ENCODE measurements at places on chromosomes 12 and 14. TPM values are rescaled to one million over a fixed set of nuclear protein-coding genes. Genes with fewer than 3 reads are reported as not detected.

GRCh38 chr12:41897593-41897992, 247.1 kb downstream of the GXYLT1 start:
- H3K4me3 ChIP-seq: no peak overlapping the region
- no peaks in the 10 kb centered on the region for H3K27me3 ChIP-seq
- no peak for DNase-seq
- no peaks in the 10 kb centered on the region for H3K4me1 ChIP-seq
- H3K36me3 ChIP-seq: no peaks in the 10 kb centered on the region

DNA sequence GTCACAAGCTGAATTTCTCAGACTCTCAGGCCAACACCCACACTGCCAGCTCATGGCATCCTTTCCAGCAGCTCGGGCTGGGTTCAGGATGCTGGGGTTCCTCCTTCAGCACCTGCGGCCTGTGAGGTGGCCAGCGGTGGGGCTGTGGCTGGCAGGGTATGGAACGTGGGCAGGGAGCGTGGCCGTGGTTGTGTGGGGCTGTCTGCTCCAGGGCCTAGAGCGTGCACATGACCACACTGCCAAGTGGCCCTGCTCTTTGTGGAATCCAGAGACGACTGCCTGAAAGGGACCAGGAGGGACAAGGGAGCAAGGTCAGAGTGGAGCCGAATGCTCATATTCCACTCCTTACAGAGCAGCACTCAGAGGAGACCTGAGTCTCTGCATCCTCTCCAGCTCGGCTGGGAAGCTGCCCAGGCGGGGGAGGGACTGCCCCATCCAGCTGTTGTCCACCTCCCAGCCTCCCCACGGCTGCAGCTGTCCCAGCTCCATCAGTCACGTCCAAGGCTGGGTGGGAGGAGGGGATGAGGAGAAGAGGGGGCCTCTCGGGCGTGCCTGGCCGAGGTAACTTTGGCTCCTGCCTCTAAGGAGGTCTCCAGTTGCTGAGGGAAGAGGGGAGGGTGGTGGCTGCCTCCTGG, 71.3 kb downstream of the TSPAN9 start:
- no peak overlapping the region for H3K4me3 ChIP-seq
- H3K36me3 ChIP-seq: no peaks in the 10 kb centered on the region
- DNase-seq: no peak
- no peaks in the 10 kb centered on the region for H3K27me3 ChIP-seq
- no peak overlapping the region for H3K27ac ChIP-seq

DNA sequence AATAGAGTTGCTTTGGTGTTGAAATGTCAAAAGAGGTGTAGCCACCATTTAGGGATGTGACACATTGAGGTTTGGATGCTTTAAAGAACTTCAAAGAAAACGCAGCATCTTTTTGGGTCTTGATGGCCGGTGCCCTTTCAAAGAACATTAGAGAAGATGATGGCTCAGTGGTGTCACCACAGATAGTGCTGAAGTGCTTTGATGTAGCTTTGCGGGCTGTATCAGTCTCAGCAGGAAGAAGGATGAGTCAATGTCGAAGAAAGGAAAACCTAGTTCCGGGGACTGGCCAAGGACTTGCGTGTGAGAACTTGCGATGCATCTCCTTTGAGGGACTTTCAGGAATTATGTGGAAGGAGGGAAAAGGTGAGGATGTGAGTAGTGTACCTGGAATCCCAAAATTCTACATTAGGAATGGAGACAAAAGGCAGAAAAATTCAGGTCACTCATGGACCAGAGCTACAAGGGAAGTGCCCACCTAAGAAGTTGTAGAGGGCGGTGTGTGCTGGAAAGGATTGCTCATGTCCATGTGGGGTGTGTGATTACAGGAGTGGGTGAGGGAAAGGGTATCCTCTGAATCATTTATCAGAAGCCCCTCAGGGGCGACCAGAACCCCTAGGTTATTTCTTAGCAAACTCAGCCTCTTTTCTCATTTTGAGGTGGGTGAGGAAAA, 39.7 kb upstream of the GZMB start:
- DNase-seq: no peak
- no peak overlapping the region for H3K4me3 ChIP-seq
- H3K27ac ChIP-seq: no peak overlapping the region
- H3K36me3 ChIP-seq: no peaks in the 10 kb centered on the region
- H3K4me1 ChIP-seq: peaks cover under 1% of the 10 kb centered on the region

GRCh38 chr14:64092338-64092737, 201.8 kb downstream of the ESR2 start:
- DNase-seq: no peak
- H3K4me1 ChIP-seq: peaks cover 6% of the 10 kb centered on the region
- peaks cover 2% of the 10 kb centered on the region for H3K36me3 ChIP-seq
- H3K27ac ChIP-seq: no peak overlapping the region
- H3K27me3 ChIP-seq: no peaks in the 10 kb centered on the region
- no peak overlapping the region for H3K4me3 ChIP-seq

DNA sequence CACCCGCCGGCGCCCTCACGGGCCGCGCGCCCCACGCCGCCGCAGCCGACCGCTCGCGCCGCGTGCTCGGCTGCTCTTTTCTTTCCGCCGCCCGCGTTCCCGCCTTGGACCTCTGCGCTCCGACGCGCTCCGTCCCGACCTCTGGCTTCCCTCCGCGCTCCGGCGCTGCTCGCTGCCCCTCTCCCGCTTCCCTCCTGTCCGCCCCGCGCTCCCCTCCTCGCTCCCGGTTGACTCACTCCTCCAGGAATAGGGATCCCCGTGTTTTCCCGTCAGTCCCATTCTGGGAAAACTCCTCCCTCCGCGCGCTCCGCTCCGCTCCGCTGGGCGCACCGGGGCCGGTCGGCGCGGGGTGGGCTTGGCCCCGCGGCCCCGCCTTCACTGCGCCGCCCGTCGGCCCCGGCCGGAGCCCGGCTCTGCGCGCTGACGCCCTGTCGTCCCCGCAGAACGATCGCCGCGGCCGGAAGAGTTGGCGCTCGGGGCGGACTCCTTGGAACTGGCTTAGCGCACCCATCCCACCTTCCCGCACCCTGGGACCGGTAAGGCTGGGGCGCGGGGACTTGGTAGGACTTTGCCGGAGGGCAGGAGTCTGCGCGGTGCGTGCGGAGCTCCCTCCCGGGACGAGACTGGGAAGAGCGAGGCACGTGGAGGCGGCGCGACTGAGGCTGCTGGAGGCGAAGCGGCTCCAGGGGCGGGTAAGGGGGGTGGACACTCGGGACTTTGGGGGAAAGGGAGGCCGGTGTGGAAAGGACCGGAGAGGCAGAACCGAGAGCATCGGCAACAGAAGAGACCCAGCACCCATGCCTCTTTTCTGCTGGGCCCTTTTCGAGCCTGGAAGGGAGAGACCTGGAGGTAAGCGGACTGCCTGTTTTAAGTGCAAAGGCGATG, 550 bp downstream of the TEAD4 start:
- H3K36me3 ChIP-seq: no peaks in the 10 kb centered on the region
- H3K4me3 ChIP-seq: peak overlapping the region; percentile 89
- peaks cover 56% of the 10 kb centered on the region for H3K27me3 ChIP-seq
- DNase-seq: peak; percentile 40
- H3K27ac ChIP-seq: no peak overlapping the region
- H3K4me1 ChIP-seq: peaks cover 50% of the 10 kb centered on the region

DNA sequence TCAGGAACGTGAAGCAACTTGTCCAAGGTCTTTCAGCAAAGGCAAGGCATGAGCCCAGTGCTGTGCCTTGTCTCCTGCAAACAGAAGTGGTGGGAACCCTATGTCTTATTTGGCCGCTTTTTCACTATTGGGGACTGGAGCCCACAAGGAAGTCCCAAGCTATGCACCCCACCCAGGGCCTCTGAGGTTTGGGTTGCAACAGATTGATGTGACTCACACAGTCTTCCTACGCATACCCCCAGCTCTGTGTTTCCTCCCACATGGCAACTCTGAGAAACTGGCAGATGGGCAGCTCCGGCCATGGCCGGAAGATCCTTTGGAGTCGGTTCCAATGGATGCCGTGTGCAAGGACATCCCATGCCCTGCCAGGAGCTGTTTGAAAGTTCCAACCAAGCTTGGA, 28.3 kb upstream of the CMKLR1 start:
- H3K27ac ChIP-seq: no peak overlapping the region
- DNase-seq: no peak
- H3K27me3 ChIP-seq: peaks cover 3% of the 10 kb centered on the region
- no peaks in the 10 kb centered on the region for H3K36me3 ChIP-seq

DNA sequence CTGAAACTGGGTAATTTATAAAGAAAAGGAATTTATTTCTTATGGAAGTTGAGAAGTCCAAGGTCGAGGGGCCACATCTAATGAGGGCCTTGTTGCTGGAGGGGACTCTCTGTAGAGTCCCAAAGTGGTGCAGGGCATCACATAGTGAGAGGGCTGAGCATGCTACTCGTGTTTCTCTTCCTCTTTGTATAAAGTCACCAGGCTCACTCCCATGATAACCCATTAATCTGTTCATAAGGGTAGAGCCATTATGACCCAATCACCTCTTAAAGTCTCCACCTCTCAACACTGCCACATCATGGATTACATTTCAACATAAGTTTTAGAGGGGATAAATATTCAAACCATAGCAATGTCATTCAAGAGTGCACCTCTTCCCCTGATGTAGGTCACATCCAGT, 79.1 kb upstream of the ATP2B1 start:
- no peak for DNase-seq
- H3K27me3 ChIP-seq: no peaks in the 10 kb centered on the region
- H3K4me1 ChIP-seq: no peaks in the 10 kb centered on the region
- no peak overlapping the region for H3K4me3 ChIP-seq
- H3K27ac ChIP-seq: no peak overlapping the region

GRCh38 chr14:32757568-32757967, 181.1 kb upstream of the NPAS3 start:
- H3K27ac ChIP-seq: peak overlapping the region; percentile 28
- H3K27me3 ChIP-seq: no peaks in the 10 kb centered on the region
- no peak overlapping the region for H3K4me3 ChIP-seq
- DNase-seq: no peak

- peaks cover 4% of the 10 kb centered on the region for H3K4me1 ChIP-seq
- no peaks in the 10 kb centered on the region for H3K36me3 ChIP-seq
- DNase-seq: no peak
- H3K27ac ChIP-seq: no peak overlapping the region
- H3K27me3 ChIP-seq: peaks cover 18% of the 10 kb centered on the region
Observed at GRCh38 chr14:21317398-21317797, 37.5 kb downstream of the RPGRIP1 start.

DNA sequence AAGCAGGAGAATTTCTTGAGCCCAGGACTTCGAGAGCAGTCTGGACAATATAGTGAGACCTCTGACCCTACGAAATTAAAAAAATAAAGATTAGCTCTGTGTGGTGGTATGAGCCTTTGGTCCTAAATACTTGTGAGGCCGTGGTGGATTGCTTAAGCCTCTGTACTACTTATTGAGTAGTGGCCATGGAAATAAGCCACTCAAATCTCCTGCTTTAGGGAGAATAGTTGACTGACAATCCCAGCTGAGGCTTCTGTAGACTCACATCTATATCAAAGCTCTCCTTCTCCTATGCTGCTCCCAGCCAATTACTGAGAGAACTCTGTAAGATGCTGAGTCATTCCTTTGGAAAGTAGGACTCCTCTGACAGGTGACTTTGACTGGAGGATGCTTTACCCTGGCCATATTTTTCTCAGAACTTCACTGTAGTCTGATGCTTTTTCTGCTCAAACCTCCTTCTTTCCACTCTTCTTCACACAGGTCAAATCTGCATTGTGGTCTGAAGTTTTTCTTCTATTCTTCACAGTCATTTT, 420.2 kb downstream of the SLC6A15 start:
- no peak for DNase-seq
- H3K36me3 ChIP-seq: no peaks in the 10 kb centered on the region
- H3K4me1 ChIP-seq: no peaks in the 10 kb centered on the region
- H3K4me3 ChIP-seq: no peak overlapping the region

GRCh38 chr14:44576356-44576755, 69.3 kb upstream of the FSCB start:
- H3K36me3 ChIP-seq: peaks cover 4% of the 10 kb centered on the region
- H3K4me1 ChIP-seq: no peaks in the 10 kb centered on the region
- DNase-seq: no peak

GRCh38 chr14:35223927-35224326, 68.3 kb upstream of the PSMA6 start:
- no peak for DNase-seq
- H3K27me3 ChIP-seq: no peaks in the 10 kb centered on the region
- H3K4me1 ChIP-seq: no peaks in the 10 kb centered on the region
- H3K4me3 ChIP-seq: no peak overlapping the region
- H3K27ac ChIP-seq: no peak overlapping the region

DNA sequence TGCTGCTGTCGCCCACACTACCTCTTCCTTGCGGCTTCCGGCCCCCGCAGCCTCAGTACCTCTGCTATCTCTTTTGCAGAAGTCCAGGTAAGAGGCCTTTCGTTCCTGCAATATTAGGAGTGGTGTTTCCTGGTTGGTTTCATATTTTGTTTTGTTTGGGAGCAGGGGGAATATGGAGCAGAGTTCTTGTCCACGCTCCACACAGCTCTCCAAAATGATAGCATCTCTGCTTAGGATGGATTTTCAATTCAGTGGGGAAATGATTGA, 768 bp downstream of the OXA1L start:
- DNase-seq: no peak
- H3K27ac ChIP-seq: peak overlapping the region; percentile 89
- peak overlapping the region; percentile 87 for H3K4me3 ChIP-seq
- peaks cover 34% of the 10 kb centered on the region for H3K4me1 ChIP-seq

GRCh38 chr12:85688837-85689236, 147.4 kb downstream of the RASSF9 start:
- no peak for DNase-seq
- no peaks in the 10 kb centered on the region for H3K27me3 ChIP-seq
- no peaks in the 10 kb centered on the region for H3K36me3 ChIP-seq
- H3K4me3 ChIP-seq: no peak overlapping the region

DNA sequence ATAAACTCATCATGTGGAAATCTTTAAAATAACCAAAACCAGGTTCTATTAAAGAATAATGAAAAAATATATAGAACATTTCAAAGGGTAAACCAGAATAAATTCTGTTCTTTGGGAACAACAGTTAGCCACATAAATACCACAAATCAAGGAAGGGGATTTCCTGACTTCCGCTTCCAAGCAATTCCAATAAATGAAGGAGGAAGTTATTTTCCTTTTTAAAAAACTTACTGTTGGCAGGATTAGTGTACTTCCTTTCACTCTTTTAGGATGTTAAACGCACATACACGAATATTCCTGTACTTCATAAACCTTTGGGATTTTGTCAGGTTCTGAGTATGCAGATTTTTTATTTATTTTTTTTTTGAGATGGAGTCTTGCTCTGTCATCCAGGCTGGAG, 13.7 kb upstream of the LIMA1 start:
- no peak for DNase-seq
- H3K36me3 ChIP-seq: peaks cover 4% of the 10 kb centered on the region
- no peaks in the 10 kb centered on the region for H3K4me1 ChIP-seq
- no peak overlapping the region for H3K27ac ChIP-seq

GRCh38 chr14:99401621-99402284, 78.9 kb downstream of the SETD3 start:
- DNase-seq: no peak
- no peaks in the 10 kb centered on the region for H3K27me3 ChIP-seq
- H3K36me3 ChIP-seq: peaks cover 31% of the 10 kb centered on the region
- no peak overlapping the region for H3K4me3 ChIP-seq
- H3K27ac ChIP-seq: no peak overlapping the region
- H3K4me1 ChIP-seq: peaks cover 13% of the 10 kb centered on the region

The MYH6 gene
- not detected for total RNA-seq

The CCDC198 gene
- not detected for total RNA-seq

The UBR7 gene
- 41.6 TPM for total RNA-seq

The PPTC7 gene
- total RNA-seq: 12.3 TPM

The RGS6 gene
- total RNA-seq: 2.8 TPM

The KCNH3 gene
- total RNA-seq: 0.16 TPM

The CDKL1 gene
- 6.1 TPM for total RNA-seq

The OVCH1 gene
- 0.16 TPM for total RNA-seq

The ZFHX2 gene
- total RNA-seq: 11.0 TPM

The FLVCR2 gene
- total RNA-seq: 3.0 TPM

The ARHGAP9 gene
- 0.56 TPM for total RNA-seq

All from neural crest cell (in vitro differentiated cells).